ENCODE measurements at places on chromosomes 5 and 9.

- no peak for DNase-seq
Observed at GRCh38 chr5:125005266-125005665, 258.8 kb upstream of the ZNF608 start.

- DNase-seq, result no peak
Observed at GRCh38 chr5:91079037-91079436, 304.1 kb downstream of the ARRDC3 start.

DNA sequence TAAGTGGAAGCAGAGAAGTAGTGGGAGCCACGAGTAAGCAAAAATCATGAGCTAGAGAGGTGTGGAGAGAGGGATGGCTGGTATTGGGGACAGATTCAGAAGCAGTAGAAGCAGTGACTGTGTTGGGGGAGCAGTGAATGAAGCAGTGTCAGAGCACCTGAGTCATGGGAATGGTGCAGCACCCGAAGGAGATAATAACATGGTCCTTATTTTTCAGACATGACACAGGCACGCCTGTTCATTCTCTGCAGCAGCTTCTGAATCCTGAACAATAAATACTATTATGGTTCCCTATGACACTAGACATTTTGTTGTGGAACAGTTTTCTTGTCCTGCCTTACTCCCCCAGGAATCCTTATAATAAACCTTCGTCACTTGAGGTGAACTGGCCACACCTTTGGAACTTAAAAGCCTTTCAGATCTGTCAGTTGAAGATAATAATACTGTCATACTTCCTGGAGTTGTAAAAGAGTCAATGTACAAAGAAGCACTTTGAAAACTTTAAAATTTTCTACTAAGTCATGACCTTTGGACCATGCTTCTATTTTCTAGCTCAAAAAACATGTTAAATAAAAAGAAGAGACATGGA lies 7.0 kb upstream of the RASA1 start:
- no peak for DNase-seq

DNA sequence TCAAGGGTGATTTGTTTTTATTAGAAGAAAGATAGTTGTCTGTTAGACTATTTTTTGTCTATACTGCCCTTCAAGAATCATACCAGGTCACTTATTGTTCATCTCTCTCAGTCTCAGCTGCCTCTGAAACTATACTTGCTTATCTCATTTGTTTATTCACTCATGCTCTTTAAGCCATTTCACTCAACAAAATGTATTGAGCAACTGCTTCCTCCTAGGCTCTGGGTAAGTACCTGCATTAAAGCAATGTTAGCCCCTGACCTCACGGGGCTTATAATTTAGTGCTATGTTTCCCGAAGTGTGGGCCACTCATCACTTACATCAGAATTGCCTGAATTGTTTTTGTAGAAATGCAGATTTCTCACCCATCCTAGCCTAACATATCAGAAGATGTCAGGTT lies 100.9 kb downstream of the DPYSL3 start:
- DNase-seq, result no peak

GRCh38 chr9:1042466-1042865 lies 7.7 kb upstream of the DMRT2 start:
- DNase-seq, result peak; percentile 18

GRCh38 chr9:22622815-22623214 lies 176.2 kb downstream of the DMRTA1 start:
- DNase-seq, result no peak

GRCh38 chr9:96566498-96567202 lies 53.0 kb downstream of the CDC14B start:
- peak; percentile 81 for DNase-seq

DNA sequence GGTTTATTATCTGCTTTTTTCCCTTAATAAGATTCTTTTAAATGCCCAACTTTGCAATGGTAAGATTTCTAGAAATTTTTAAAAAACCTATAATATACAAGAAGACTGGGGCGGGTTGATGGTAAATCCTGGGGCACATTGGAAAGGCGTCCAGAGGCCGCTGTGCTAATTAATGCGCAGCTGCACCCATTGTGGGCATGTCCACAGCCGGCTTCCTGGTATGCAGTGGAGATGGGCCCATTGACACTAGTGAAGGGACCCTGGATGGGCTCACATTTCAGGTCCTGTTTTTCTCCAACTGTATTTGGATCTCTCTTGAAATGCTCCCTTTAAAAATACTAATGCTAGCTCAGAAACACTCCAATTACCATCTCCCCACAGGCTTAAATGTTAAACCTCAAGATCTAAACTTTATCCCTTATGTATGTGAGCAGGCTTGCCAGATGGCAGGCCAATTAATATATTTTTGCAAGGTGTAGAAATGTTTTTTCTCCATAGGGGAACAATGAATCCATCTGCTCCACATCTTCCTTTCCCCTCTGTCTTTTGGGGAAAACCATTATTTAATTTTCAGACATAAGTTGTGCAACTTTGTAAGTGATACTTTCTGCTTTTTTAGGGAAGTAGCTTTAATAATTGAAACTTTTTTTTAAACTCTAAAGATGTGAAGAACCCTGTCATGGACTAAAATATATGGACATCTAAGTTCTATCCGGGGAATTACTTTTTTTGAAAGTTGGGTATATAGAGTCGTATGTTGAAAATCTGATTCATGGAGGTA lies 177.3 kb downstream of the CD180 start:
- DNase-seq, result no peak

DNA sequence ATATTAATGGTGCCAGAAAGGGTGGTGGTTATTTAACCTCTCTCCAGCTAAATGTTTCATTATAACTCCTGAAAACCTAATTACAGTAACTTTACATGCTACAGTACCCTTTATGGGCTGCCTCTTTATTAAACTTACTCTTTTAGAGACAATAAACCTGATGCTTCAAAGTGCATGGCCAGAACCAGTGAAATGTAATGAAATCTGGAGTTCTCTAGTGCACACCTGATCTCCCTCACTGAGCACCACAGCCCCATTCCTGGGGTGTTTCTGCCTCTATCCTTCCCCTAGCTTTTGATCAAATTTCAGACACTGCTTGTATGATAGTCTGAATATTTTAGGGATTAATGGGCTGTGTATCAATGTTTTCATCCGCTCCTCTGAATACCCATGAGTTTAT lies 306.5 kb upstream of the WWC1 start:
- no peak for DNase-seq

- DNase-seq, result no peak
Observed at GRCh38 chr5:178434851-178435250, 155.3 kb downstream of the COL23A1 start.

DNA sequence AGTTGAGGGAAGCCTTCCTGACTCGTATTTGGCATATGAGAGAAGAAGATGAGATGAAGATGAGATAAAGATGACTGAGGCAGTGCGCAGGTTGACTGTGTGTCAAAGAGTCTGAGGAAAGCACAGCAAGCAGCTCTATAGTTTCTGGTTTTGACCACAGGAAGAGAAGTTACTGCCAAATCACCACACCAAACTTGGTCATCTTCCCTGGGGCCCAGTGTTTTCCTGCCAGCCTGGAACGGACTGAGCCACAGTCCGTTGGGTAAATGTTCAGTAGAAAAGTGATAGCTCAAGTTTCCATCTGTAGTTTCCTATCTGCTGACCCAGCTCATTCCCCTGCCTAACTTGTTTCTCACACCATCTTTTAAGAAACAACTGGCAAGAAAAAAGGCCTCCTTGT lies 80.7 kb upstream of the ADAMTS19 start:
- DNase-seq, result no peak

GRCh38 chr5:133877351-133878235 lies 90.8 kb downstream of the C5orf15 start:
- no peak for DNase-seq

DNA sequence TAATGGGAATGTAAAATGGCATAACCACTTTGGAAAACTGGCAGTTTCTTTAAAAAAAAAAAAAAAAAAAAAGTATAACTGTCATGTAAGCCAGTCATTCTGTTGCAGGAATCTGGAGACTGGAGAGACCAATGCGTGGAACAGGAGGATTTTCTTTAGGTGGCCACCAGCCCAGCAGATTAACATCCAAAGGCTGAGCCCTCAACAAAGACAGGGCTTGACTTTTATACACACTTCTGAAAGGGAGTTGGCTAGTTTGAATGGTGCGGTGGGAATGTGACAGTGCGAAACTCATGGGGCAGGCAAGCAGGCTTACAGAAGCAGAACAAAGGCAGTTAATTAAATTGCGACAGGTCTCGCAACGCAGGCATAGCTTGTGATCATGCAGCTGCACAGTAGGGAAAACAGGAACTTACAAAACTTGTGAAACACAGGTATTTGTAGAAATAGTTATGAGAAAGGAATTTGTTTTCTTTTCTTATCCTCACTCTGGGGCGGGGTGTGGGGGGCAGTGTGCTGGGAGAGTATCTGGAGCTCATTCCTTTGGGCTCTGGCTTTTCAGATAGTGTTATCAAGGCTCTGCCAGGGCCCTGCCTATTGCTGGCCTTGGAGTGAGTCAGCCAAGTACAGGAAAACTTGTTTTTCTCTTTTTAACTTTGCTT lies 12.0 kb downstream of the UIMC1 start:
- DNase-seq, result no peak

- no peak for DNase-seq
Observed at GRCh38 chr9:120158221-120158620, 421.7 kb downstream of the CDK5RAP2 start.

- no peak for DNase-seq
Observed at GRCh38 chr5:154652746-154653417, 102.3 kb upstream of the LARP1 start.

DNA sequence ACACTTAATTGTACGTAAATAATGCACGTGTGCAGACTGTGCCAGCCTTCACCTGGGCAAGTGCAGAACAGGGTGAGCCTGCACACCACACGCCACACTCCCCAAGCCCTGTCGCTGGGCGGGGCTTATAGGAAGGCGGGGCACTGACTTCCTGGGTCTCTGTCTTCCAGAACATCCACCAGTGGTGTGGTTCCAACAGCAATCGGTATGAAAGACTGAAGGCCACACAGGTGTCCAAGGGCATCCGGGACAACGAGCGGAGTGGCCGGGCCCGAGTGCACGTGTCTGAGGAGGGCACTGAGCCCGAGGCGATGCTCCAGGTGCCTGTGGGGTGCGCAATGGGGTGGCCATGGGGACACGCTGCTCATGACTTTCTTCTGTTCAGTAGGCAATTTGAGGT lies 44.2 kb downstream of the GSN start:
- no peak for DNase-seq

GRCh38 chr5:173490681-173491080 lies 125.8 kb downstream of the BOD1 start:
- DNase-seq, result no peak

DNA sequence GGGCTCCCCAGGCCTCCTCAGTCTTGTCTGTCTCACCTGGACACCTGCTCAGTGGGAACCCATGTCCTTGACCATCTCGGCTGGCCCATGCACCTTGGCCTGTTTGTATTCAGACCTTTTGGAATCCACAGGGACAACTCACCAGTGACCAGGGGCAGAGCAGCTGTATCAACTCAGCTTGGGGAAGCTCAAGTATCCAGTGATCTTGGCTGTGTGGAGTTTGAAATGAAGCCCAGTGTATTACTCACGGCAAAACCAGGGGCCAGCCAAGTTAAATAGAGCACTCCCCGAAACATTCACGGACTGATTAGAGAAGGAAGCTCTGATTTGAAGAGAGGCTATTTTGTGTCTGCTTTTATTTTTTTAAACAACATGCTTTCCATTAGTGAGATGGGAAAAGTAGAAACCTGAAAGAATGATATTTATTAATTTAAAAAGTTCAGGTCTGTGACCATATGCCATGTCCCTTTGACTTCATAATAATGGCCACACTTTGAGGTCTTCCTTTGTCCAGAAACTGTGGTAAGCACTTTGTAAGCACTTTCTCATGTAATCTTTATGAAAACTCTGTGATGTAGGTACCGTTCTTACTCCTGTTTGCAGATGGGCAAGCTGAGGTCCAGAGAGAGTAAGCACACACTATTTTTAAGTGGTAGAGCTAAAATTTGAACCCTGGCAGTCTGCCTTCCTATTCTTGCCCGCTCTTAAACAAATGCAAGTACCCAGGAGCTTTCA lies 656.5 kb downstream of the BNC2 start:
- DNase-seq, result no peak

GRCh38 chr5:131171276-131171810 lies 599 bp downstream of the LYRM7 start:
- DNase-seq, result no peak

DNA sequence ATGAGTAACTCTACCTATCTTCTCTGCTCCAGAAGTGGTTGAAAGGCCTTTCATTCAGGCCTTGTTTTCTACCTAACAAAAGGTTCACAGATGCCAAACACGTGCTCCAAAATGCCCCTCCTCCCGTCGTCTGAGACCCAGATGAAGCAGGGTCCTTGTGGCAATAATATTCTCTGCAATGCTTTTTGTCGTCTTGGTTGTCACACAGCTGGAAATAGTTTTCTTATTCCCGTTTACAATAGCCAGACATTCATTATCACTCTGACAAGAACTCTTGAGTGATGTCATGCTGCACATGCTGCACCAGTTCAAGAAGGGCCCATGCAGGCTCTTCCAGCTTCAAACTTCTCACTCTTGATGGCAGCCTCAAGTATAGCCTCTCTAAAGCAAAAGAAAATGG lies 7.8 kb downstream of the LPAR1 start:
- no peak for DNase-seq

DNA sequence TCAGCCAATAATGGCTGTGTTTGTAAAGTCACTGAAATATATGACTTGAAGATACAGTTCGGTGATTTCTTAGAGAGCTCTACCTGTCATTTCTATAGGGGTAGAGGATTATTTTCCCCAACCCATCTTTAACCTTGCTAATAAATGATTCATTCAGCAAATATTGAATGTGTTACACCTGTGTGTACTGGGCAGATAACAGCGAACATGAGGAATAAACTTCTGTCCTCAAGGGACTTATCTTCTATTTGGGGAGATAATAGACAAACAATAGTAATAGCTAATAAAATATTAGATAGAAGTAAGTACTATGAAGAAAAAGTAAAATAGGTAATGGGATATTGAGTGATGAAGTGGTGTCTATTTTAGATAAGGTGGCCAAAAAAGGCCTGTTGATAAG lies 9.3 kb downstream of the TTC23L start:
- DNase-seq, result no peak

DNA sequence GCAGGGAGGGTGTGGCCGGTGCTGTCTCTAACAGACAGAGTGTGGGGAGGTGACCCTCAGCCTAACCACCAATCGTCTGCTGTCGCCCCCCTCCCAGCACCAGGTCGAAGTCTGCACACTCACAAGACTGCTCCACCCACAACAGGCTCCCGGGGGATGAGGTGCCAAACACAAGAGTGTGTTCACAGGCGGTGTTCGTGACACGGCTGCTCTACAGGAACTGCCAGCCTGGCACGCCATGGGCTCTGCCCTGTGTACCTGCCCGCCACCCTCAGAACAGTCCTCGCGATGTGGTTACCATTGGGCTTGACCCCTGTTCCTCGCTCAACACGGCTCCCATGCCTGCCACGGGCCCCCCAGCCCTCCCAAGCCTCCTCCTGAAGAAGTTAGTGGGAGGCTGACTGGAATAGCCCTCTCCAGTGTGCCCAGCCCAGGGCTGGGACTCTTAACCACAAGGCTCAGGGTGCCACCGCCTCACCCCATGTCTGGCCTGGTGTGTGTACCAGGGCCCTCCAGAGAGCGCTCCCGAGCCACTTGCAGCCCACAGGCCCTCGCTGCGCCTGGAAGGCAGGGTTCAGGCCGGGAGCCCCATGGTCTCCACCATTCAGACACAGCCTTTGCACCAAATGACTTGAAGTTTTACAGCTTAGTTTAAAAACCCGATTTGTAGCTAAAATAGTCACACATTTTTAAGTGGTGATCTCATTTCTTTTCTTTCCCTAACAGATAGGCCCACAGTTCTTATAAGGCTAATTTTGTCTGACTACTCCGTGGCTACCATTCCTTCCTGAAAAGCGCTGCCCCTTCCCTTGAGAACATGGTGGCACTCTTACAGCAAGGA lies 102.5 kb downstream of the CAMSAP1 start:
- no peak for DNase-seq

- no peak for DNase-seq
Observed at GRCh38 chr5:31131381-31131891, 62.0 kb upstream of the CDH6 start.

Measured in hippocampal formation (tissue), 2 donors.